Activated CD4-positive, CD25-positive, alpha-beta regulatory T cell (primary cell): ENCODE measurements at places on chromosomes 1 and 21.

GRCh38 chr1:208587110-208587509 lies 342.9 kb upstream of the PLXNA2 start:
- no peak for DNase-seq

- no peak for DNase-seq
These were observed 745 bp downstream of the RCSD1 start for GRCh38 chr1:167630568-167631385.

DNA sequence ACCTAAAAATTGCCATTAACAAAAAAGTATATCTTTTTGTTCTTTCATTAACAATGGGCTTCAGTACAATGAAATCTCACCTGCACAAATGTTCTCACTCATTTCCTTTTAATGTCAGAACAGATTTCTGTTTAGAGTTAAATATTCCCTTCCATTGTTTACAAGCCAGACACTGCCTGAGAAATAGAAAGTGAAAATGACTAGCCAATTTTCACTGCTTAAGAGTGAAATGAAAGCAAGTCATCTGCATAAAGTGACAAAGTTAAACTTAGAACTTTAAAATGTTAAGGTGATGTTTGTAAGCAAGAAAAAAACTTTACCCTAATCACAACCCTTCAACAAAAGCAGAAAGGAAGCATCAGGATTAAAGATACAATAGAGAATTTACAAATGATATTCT lies 27.5 kb downstream of the COA6 start:
- DNase-seq, result no peak

- DNase-seq, result no peak
These were observed 9.8 kb downstream of the ARL8A start for GRCh38 chr1:202134645-202135172.

- DNase-seq, result no peak
These were observed 487.7 kb upstream of the PBX1 start for GRCh38 chr1:164071288-164071687.

- no peak for DNase-seq
These were observed 294.1 kb downstream of the SIPA1L2 start for GRCh38 chr1:232335741-232336293.

- no peak for DNase-seq
These were observed 21.4 kb upstream of the LRRN2 start for GRCh38 chr1:204706838-204707509.

GRCh38 chr1:241331328-241332036 lies 25.5 kb downstream of the RGS7 start:
- DNase-seq, result no peak

DNA sequence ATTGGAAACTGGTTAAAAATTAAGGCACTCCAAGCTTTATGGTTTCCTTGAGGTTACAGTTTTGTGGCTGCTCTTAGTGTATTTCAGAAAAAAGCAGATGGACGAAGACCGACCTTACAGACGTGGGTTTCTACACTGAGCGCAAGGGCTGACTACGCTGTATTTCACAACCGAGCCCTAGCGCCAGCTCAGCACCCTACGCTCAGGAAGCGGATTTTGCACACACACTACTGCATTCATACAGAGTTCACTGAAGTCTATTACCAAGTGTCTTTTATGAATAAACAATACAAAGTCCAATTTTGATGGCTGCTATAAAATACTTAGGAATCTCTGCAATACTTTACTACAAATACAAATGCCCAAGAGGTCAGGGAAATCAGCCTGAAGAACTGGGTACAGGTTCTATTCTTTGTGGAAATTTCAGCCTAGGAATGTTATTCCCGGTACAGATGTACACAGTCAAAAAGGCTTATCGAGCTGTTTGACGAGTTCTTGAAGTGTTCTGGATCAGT lies 23.8 kb downstream of the PTTG1IP start:
- DNase-seq, result no peak

DNA sequence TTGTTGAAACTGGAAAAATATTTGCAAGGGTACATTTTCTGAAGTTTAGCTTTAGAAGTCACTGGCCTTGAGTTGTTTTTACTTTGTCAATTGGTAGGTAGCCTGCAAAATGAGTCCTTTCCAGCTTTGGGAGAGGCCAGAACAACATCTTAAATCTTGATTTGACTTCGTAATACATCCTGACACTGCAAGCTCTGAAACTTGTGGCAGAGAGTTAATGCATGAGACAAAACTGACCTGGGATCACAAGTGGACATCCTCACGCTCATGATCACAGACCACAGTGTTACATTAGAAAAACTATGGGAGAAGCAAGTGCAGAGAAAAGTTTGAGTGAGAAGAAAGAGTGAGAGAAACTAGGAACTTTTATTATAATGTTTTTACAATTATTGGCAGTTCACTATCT lies 550.9 kb downstream of the USP25 start:
- DNase-seq, result no peak

DNA sequence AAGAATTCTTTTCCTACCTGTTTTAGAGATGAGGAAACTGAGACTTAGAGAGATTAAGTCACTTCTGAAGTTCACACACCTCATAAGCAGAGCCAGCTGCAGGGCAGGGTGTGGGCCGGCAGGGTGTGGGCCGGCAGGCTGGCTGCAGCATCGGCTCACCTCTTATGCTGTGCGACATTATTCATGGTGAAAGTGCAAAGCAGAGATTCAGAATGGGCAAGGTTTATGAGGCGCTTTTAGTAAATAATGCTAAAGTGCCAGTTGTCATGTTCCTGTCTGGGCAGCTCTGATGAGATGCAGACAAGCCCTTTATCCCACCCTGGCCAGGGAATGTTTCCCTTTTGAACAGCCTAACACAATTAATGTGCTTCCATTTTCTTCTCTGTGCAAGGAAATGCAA lies 14.6 kb downstream of the MAB21L3 start:
- DNase-seq, result no peak

DNA sequence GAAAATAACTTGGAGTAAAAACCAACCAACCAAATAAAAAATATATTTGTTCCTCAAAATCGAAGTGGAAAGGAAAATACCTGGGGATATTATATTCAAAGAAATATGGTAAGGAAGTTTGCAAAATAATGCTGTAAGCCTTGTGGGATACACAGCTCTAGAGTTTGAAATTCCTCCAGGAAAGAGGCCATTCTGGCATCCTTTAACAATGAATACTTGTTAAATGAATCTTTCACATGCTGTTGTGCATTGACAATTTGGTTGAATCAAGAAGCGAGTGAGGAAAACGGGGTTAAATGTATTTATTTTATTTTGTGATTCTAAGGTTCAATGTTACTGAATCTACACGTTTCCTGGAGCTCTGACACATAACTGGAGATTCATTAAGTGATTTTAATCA lies 30.5 kb upstream of the NTNG1 start:
- no peak for DNase-seq

DNA sequence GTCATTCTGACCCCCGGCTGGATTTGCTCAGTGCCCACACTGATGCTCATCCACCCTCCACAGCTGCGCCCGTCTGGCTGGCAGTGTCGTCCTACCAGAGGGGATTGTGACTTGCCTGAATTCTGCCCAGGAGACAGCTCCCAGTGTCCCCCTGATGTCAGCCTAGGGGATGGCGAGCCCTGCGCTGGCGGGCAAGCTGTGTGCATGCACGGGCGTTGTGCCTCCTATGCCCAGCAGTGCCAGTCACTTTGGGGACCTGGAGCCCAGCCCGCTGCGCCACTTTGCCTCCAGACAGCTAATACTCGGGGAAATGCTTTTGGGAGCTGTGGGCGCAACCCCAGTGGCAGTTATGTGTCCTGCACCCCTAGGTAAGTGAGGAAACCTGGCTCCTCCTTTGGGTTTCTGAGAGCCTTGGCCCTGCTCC lies 5.7 kb upstream of the EFNA4 start:
- no peak for DNase-seq
